Peyer's patch (tissue), 4 donors: ENCODE measurements at places on chromosomes 1 and 21. TPM values are rescaled to one million over a fixed set of nuclear protein-coding genes. Genes with fewer than 3 reads are reported as not detected.

Gene C1orf141
- not detected for total RNA-seq

DNA sequence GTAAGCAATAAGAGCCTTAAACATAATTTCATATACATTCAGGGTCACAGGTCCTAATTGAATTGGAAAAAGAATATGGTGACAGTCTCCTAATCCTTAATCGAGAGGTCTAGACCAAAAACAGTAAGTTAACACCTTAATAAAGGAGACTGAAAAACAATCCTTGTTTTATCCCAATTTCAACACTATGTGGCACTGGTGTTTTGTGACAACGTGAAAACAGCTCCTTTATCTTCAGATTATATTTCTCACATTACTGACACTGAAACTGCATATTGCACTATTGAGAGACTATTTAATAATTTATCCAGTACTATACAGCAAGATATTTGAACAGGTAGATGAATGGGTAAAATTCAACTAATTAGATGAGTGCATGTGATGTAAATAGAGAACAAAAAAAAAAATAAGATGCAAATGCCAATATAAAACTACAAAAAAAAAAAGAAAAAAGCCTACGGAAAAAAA is 34.1 kb downstream of the TP53BP2 start:
- DNase-seq: no peak

Gene SPRR2E
- not detected for total RNA-seq

Gene F13B
- not detected for total RNA-seq

Gene DVL1
- total RNA-seq: 193 TPM

DNA sequence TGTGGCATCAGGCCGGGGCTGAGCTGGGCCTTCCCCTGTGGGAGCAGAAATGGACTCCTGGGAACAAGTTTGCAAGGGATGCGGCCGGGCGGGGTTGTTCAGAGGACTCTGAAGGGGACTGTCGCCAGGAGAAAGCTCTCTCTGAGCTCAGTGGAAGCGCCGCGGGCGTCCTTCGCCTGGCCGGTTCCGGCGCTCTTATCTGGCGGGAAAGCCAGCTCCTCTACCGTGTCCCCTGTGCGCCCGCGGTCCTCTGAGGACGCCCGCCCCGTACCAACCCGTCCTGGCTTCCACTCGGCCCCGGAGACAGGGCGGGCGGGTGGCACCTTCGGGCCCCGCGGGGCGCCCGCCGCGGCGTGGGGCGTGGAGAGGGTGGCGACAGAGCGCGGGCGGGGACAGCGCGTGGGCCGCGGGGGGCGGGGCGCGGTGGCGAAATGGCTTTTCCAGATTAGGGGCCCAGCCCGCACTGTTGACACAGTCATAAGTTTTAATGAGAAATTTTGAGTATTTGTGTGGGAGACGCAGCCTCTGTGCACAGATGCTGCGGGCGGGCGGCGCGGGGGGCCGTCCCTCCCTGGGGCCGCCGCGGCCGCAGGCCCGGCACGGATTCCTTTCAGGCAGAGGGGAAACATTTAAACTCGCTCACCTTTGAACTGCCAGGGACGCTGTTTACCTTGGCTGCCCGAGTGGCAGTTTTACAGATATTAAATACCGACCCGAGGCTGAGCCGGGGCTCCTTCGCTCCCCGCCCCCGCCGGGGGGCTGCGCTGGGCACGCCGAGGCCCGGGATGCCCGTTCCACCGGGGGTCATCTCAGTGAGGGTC is 70.2 kb downstream of the FOXD2 start:
- DNase-seq: no peak

DNA sequence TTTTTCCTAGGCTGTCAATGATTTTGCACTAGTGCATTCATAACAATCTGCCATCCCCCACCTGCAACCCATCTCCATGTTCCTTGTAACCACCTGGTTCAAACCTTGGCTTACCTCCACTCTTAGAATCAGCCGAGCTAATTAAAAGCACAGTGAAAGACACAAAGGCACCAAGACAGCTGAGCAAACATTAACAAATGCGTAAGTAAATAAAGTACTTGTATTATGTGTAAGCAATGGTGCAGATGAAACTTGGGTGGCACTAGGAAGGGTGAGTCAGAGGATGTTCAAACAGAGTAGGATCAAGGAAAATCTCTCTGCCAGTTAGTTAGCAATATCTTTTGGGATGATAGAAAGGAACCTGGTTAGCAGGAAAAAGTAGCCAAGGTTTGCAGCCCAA is 5.1 kb upstream of the FOXJ3 start:
- DNase-seq: no peak

GRCh38 chr1:35574125-35574654 is 1.1 kb downstream of the TFAP2E start:
- DNase-seq: no peak

Gene MIA3
- 133 TPM for total RNA-seq

Gene VCAM1
- total RNA-seq: 1.0 TPM

DNA sequence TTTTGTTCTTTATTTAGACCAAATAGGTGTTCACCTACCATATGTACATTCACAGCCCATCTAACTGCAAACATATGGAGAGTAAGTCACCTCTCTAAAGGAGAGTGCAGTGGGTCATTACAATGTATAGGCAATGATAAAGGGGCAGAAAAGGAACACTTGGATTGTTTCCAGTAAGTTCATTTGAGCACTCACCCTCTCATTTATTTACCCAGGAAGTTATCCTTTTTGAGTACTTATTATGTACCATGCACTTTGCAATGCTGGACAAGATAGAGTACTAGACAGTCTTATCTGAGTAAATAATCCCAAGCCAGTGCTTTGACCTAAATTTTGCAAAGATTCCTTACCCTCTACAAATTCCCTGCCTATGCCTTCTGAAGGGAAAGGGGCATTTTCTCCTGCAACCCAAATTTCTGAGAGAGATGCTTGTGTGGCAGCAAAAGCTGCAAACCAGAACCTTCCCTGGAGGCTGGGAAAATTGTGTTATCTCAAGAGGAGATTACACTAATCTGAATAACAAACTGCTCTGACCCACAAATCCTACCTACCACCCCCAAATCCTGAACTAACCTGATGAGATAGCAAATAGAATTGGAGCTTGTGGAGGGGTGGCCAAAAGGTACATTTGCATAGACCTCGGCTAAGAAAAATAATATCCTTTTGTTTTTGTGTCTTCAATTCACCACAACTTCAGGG is 18.6 kb upstream of the RGS8 start:
- DNase-seq: no peak

GRCh38 chr1:193766329-193766728 is 579.9 kb upstream of the B3GALT2 start:
- no peak for DNase-seq

DNA sequence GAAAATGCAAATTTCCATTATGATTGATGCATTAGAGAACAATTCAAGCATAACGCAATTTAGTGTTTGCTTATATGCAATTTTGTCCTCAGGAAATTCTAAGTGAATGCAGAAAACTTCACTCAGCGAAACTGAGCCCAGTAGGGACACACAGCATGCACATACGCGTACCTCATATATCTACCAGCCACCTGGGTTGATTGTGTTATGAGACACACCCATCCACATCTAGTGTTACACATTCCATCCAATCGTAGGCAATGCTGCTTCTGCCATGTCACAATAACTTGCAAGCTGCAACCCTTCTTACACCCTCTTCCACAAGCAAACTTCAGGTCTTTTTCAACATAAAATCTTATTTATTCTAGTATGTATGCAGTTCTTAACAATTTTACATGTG is 312.9 kb downstream of the HHAT start:
- DNase-seq: no peak

Gene ZSWIM5
- 8.3 TPM for total RNA-seq
